A549 treated with Mapracorat at 1 μM for 4 hours (cell line): ENCODE measurements at places on chromosomes 7 and 10. TPM values are rescaled to one million over a fixed set of nuclear protein-coding genes. Genes with fewer than 3 reads are reported as not detected.

Gene ERVW-1
- total RNA-seq: not detected in 5 replicates

Gene DDX50
- total RNA-seq: 30.5 to 38.0 TPM (median 36.0 TPM) in 5 replicates

Gene OPALIN
- total RNA-seq: not detected in 5 replicates

Gene CHAT
- not detected in 5 replicates for total RNA-seq

Gene GJD4
- total RNA-seq: 0.08 to 0.10 TPM in 2 of 5 replicates, not detected in the others

Gene KCNH2
- total RNA-seq: 1.6 to 2.2 TPM (median 2.0 TPM) in 5 replicates

Gene LIPK
- not detected in 5 replicates for total RNA-seq

Gene KIAA1217
- 1.6 to 2.5 TPM (median 1.7 TPM) in 5 replicates for total RNA-seq

Gene TRIL
- not detected in 5 replicates for total RNA-seq

Gene VPS37D
- 3.3 to 6.4 TPM (median 5.5 TPM) in 5 replicates for total RNA-seq

Gene COL28A1
- total RNA-seq: 0.45 to 0.98 TPM (median 0.65 TPM) in 5 replicates

Gene VAX1
- 0.97 to 1.7 TPM (median 1.5 TPM) in 5 replicates for total RNA-seq

Gene SLC25A28
- total RNA-seq: 24.4 to 33.3 TPM (median 25.9 TPM) in 5 replicates

Gene RPP30
- 48.2 to 53.8 TPM (median 49.2 TPM) in 5 replicates for total RNA-seq

Gene HGF
- 0.02 TPM in 1 of 5 replicates, not detected in the others for total RNA-seq

Gene NUTM2A
- total RNA-seq: 0.08 TPM in 1 of 5 replicates, not detected in the others

Gene HOXA10
- total RNA-seq: 6.8 to 7.8 TPM (median 7.7 TPM) in 5 replicates

Gene OR6B1
- not detected in 5 replicates for total RNA-seq

Gene H2BK1
- not detected in 5 replicates for total RNA-seq

Gene RASSF4
- 2.9 to 4.1 TPM (median 3.6 TPM) in 5 replicates for total RNA-seq

Gene PRF1
- not detected in 5 replicates for total RNA-seq

Gene TET1
- total RNA-seq: 0.41 to 0.65 TPM (median 0.56 TPM) in 5 replicates

Gene KIF11
- total RNA-seq: 30.2 to 37.4 TPM (median 35.0 TPM) in 5 replicates

Gene ABCC2
- 119 to 142 TPM (median 123 TPM) in 5 replicates for total RNA-seq

Gene GNB2
- 164 to 260 TPM (median 253 TPM) in 5 replicates for total RNA-seq

Gene TRIM8
- total RNA-seq: 44.2 to 49.0 TPM (median 47.5 TPM) in 5 replicates

Gene COBL
- 3.8 to 5.2 TPM (median 4.2 TPM) in 5 replicates for total RNA-seq

Gene CLEC5A
- total RNA-seq: not detected in 5 replicates

Gene CEP55
- total RNA-seq: 57.5 to 72.2 TPM (median 65.1 TPM) in 5 replicates

Gene TFEC
- 0.22 TPM in 1 of 5 replicates, not detected in the others for total RNA-seq

Gene NPTX2
- total RNA-seq: 0.09 to 0.18 TPM (median 0.14 TPM) in 5 replicates

Gene CPED1
- total RNA-seq: 0.05 TPM in 1 of 5 replicates, not detected in the others

Gene MEOX2
- not detected in 5 replicates for total RNA-seq

Gene CAV1
- 512 to 685 TPM (median 586 TPM) in 5 replicates for total RNA-seq

Gene PTER
- total RNA-seq: 11.5 to 17.4 TPM (median 15.1 TPM) in 5 replicates

Gene C10orf105
- not detected in 5 replicates for total RNA-seq

Gene NPFFR1
- total RNA-seq: 0.02 TPM in 1 of 5 replicates, not detected in the others

Gene NEUROG3
- not detected in 5 replicates for total RNA-seq

Gene PRPS1L1
- total RNA-seq: not detected in 5 replicates
